SHP77 treated with DMSO at 0.1 percent for 48 hours (cell line): ENCODE measurements at places on chromosomes 3 and 15.

- no peak for DNase-seq
Measured at GRCh38 chr3:57826952-57827723, 71.0 kb downstream of the SLMAP start.

GRCh38 chr3:83873550-83873949 is 1085.2 kb upstream of the CADM2 start:
- DNase-seq: no peak

DNA sequence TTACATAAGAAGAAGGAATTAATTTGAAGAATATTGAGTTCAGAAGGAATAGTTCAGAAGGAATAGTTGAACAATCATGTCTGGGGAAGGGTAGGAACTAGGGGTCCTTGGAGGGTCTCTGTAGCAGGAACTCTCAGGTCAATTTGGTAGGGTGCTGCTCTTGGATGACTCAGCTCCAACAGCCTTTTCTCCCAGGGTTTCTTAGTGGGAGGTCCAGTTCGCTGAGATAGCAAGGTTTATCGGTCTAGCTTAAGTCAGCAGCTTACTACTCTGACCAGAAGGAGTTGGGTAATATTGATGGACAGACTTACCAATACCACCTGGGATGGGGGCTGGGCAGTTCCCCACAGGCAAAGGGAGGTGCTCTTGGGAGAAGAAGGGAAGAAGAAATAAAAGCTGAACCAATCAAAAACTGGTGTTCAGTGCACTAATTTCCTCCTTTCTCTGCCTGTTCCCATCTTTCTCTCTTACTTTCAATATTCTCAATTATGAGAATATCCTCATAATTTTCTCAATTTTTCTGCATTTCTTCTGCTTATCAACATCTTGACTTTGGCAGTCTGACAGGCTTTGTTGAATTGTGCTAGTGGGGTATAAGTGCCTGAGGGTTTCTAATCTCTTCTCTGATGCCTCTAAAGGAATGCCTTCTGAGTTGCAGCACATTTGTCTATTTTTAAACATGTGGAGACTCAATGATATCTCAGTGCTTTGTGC is 14.4 kb upstream of the MITF start:
- no peak for DNase-seq

DNA sequence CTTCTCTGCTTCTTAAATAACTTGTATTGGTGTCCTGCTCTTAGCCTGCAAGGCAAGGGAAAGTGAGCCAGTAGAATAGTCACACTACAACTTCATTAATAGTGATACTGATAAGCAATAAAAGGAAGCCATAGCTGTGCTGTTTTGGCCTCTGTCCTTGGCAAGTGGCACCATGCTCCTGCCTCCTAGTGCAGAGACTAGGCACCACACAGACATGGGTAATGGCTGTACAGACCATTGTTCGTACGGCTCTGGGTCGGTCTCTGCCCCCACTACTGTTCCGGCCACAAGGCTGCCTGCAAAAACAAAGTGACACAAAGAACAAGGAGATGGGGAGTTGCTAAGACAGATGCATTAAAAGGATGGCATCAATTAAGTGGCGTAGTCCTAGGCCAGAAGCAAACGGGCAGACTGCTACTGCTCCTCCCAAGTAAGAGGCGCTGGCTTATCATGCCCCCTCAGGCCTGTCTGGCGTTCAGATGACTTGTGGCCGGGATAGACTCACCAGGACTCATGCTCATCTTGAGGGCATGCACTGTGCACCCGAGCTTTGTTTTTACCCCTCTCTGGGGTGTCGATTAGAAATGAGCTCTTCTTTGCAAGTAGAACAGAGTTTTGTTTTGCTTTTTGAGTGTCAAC is 75.6 kb downstream of the TRAK1 start:
- no peak for DNase-seq

DNA sequence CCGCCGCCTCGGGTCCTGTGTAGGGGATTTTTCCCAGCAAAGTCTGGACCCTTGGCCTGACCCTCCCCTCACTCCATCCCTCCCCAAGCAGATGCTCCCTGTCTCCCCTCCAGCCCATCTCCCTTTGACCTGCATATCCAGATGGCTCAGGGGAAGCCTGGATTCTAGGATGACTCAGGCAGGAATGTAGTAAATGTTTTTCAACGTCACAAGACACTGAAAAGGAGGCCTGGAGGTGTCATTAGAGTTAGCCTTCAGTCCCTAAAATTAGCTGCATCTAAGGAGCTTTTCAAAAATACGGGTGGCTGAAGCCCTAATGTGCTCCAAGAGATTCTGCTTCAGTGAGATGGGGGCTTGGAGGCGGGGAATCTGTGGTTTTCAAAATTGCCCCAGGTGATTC is 7.2 kb downstream of the ACAN start:
- DNase-seq: no peak

DNA sequence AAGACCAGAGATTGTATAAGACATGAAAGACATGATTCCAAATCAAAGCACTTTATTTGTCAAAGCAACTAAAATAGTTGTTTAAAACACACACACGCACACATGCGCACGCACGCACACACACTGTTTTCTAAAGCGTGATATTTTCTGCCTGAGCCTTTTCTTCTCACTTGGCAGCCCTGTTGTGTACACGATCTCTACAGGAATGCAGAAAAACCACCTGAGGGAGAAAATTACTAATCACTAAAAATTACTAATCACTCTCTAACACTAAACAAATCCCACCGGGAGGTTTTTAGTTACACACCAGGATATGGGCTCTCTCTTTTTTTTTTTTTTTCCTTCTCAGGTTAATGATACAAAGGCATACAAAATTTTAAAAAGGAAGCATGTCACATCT is 160.1 kb upstream of the ATP11B start:
- DNase-seq: no peak

GRCh38 chr3:79172241-79172640 is 595.6 kb downstream of the ROBO1 start:
- DNase-seq: no peak

DNA sequence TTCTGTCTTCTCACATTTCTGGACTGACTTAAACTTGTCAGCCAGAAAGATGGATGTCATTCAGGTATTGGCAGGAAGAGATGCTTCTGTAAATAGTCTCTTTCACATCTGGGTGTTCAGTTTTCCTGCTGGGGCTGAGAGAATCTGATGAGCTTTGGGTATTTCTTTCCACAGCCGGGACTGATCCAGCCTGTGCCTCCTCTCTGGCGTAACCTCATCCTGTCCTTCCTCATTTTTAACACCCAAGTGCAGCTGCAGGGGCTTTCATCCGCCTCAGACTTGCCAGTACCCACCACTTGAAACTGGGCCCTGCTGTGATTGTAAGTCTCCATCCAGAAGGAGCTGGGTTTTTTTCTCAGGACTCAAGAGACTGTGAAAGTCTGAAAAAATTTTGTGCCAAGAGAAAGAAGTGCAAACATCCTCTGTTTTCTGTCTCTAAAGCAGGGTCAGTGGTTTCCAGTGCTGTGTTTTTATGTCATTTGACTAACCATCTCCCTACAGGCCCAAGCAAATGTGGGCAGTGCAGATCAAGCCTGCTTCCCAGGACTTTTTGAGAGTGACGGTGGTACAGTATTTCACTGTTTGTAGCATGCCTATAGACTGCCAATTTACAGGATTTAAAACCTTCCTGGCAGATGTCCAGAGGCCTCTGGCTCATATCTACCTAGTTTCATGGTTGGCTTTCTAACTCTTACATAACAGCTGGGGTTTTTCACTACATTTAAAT is 342.7 kb downstream of the PTPRG start:
- no peak for DNase-seq

DNA sequence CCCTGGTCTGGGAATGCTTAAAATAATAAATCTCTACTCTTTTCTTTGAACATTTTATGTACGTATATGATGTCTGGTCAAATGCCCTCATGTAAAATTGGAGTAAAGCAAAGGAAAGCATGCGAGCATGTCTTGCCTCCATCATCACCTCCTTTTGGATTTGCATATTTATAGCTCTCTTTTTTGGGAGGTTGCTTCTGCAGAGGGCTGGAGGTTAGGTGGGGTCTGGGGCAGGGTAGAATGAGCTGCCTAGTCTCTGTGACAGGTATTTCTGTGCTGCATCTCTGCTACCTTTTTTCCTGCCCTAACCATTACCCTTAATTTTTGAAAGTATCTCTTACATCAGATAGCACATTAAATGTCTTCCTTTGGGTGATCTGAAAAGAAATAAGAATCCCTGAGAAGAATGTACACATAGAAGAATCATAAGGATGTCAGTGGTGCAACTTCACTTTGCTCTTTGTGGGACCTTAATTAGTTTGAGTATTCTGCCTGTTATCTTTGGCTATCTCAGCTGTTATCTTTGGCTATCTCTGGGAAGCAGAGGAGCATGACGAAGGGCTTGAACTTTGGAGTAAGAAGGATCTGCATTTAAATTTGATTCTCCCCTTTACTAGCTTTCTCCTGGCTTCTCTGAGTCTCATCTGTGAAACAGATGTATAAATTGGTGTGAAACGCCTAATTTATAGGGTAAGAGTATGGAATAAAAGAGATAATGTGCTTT is 40.2 kb downstream of the PPM1L start:
- DNase-seq: no peak

GRCh38 chr3:197545571-197545970 is 10.2 kb downstream of the BDH1 start:
- no peak for DNase-seq

- DNase-seq: no peak
Measured at GRCh38 chr3:51280176-51280575, 104.9 kb upstream of the MANF start.

DNA sequence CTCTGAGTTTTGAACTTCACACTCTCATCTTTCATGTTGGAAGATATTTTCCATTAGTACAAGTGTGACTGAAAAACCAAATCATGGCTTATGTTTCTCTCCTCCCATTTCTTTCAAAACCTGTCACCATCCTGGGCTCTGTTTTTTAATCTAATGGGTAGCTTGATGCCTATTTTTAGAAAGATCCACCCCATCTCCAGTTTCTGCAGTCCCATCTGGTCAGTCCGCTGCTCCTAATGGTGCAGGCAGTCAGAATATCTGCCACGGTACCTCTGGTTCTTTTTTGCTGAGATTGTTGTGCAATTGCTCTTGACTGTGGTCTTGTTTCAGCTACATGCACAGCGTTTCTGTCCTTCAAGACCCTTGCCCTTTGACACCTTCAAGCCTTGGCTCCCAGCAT is 240.9 kb upstream of the CADM2 start:
- no peak for DNase-seq
